Stimulated activated CD4-positive, alpha-beta T cell treated with anti-CD3 and anti-CD28 coated beads, Interleukin-1b, Interleukin-23, amount 100 ng/mL, for 48 hours (primary cell): ENCODE measurements at places on chromosomes 12 and 14.
A peak's percentile ranks its signal among the peaks of the same experiment; 100 is the strongest.

DNA sequence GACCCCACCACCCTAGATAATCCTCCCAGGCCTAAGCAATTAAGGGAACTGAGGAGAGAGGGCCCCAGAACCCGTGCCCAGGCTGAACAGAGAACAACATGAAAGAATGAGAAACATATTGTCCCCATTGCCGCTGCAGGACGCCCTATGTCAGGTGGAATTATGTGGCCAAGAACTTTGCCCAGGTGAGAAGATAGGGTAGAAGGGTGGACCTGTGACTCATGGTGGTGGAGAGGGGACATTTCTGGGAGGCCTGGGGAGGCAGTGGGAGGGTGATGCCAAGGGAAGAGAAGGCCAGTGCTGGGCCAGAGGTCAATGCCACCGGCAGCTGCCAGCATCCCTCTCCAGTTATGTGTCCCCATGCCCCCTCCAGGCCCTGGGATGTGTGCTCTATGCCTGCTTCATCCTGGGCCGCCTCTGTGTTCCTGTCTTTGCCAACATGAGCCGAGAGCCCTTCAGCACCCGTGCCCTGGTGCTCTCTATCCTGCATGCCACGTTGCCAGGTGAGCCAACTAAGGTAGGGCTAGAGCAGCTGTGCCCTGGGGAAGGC is 15.5 kb downstream of the SOAT2 start:
- DNase-seq = no peak

- no peak for DNase-seq
Observed at GRCh38 chr12:85325442-85325841, 45.4 kb downstream of the ALX1 start.

- peak; percentile 45 for DNase-seq
Observed at GRCh38 chr14:73223049-73223448, 14.3 kb upstream of the PAPLN start.

DNA sequence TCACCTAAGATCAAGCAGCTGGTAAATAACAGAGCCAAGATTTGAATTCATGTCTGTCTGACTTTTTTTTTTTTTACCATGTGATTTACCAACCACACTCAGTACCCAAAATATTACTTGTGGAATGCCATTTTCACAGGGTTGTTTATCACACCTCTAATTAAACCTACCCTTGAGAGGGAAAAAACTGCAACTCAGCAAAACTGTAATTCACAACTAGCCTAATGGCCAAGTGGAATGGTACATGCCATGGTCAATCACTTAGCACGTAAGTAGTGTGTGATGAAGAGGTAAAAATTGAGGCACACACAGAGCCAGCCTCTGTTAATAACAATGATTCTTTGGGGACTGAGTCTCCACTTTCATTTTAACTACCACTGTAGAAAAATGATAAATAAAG is 412.9 kb upstream of the GARIN6 start:
- no peak for DNase-seq

GRCh38 chr14:23366426-23366921 is 1.5 kb upstream of the EFS start:
- no peak for DNase-seq

GRCh38 chr14:51564986-51565604 is 86.6 kb upstream of the FRMD6 start:
- DNase-seq = no peak

DNA sequence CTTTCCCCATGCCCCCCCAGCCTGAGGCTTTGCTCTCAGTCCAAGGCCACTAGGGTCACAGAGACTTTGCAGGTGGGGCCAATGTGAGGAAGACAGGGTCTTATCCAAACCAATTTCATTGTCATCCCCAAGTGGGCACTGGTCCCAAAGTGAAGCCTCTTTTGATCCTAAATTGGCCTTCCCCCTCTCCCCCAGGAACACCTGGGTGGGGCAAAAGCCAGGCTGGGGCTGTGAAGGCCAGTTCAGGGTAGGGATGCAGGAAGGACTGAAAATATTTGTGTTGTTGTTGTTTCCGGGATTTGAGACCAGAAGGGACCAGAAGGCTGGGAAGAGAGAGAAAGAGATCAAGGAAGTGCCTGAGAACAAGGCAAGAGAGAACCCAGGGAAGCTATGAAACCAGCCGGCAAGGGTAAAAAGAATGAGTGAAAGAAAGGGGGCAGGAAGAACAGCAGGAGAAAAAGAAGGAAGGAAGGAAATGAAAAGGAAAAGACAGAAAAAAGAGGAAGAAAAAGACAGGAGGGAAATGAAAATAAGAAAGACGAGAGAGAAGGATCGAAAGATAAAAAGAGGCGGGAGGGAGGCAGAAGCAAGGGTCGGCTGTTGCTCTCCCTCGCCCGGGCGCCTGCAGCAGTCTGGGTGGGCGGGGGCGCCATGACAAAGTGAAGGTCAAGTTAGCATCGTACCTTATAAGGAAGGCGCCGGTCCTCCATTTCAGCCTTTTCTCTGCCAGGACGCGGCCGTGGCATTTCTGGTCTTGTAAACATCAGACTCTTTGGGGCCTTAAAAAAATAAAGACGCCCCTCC is 7.4 kb upstream of the HOXC11 start:
- no peak for DNase-seq
